ENCODE measurements at places on chromosomes 7 and 10. TPM values are rescaled to one million over a fixed set of nuclear protein-coding genes. Genes with fewer than 3 reads are reported as not detected.

Gene C10orf90
- not detected for total RNA-seq

Gene GIMAP2
- total RNA-seq: 6.9 TPM

Gene LAMB1
- 56.1 TPM for total RNA-seq

Gene SORCS3
- 0.10 TPM for total RNA-seq

Gene NPFFR1
- 0.02 TPM for total RNA-seq

Gene RAPGEF5
- total RNA-seq: 11.4 TPM

- no peak for DNase-seq
Observed at GRCh38 chr7:9776900-9777299, 1196.8 kb upstream of the PHF14 start.

DNA sequence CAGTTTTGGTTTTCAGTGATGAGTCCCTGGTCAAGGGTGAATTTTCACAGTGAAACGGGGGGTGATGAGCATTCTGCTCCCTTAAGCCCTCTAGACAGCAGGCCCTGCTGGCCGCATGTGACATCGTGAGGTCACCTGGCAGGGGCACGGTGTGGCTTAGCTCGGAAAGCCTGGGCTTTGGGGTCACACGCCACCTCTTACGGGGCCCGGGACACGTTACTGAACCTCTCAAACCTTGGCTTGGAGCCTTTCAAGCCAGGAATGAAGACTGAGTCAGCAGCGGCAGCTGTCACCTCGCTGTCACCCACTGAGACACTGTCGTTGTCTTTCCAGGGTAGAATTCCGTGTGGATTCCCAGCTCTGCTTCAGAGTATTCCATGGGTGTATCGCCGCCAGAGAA lies 4.1 kb downstream of the GET4 start:
- DNase-seq: peak; percentile 48

DNA sequence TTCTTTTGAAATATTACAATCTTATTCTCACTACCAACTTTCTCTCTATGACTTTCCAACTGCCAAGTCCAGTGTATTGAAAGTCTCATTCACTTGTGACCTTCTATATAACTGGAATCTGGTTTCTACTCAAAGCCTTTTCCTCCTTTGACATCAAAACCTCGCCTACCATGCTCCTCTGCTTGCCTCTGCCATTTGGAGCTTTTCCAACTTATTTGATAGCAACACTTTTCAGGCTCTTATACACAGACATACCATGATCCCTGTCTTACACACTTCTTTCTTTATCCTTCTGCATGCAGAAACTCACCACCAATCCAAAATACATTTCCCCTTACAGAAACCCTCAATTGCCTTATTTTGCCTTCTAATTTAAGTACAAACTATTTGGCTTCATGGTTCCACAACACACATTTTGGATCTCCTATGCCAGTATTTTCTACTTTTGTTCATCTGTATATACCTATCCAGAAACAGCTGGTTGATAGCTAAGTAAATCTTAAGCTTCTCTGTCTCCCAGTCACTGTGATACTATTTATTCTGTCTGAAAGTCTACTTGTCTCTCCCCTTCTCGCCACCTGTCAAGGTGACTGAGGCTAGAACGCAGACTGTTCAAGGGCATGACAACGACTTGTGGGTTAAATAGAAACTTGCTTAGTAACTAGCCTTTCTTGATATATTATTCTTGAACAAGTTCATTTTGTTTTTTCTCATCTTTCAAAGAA lies 22.4 kb downstream of the GNG11 start:
- DNase-seq: no peak

DNA sequence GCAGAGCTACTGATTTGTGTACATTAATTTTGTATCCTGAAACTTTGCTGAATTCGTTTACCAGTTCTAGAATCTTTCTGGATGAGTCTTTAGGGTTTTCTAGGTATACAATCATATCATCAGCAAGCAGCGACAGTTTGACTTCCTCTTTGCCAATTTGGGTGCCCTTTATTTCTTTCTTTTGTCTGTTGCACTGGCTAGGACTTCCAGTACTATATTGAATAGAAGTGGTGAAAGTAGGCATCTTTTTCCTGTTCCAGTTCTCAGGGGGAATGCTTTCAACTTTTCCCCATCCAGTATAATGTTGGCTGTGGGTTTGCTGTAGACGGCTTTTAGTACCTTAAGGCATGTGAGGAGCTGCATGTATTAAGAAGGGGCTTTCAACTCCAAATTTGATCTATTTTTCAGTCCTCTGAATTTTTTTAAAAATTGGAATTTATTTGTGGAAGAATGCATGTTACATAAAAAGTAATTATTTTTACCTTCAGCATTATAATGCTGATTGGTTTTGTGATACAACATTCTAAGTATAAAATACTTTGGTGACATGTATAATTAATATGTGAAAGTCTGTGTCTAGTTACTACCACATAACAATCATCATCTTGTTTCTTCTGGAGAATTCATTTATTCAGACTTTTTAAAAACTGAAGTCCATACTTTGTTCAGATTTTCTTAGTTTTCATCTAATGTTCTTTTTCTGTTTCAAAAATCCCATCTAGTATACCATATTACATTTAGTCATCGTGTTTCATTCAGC lies 49.6 kb downstream of the CPED1 start:
- no peak for DNase-seq

GRCh38 chr10:128877936-128878335 lies 589.1 kb upstream of the MGMT start:
- no peak for DNase-seq

- no peak for DNase-seq
Observed at GRCh38 chr10:25339966-25340365, 165.2 kb downstream of the GPR158 start.

GRCh38 chr10:119131512-119132240 lies 27.8 kb downstream of the DENND10 start:
- no peak for DNase-seq

GRCh38 chr7:2663121-2663886 lies 24.7 kb upstream of the AMZ1 start:
- peak; percentile 75 for DNase-seq

DNA sequence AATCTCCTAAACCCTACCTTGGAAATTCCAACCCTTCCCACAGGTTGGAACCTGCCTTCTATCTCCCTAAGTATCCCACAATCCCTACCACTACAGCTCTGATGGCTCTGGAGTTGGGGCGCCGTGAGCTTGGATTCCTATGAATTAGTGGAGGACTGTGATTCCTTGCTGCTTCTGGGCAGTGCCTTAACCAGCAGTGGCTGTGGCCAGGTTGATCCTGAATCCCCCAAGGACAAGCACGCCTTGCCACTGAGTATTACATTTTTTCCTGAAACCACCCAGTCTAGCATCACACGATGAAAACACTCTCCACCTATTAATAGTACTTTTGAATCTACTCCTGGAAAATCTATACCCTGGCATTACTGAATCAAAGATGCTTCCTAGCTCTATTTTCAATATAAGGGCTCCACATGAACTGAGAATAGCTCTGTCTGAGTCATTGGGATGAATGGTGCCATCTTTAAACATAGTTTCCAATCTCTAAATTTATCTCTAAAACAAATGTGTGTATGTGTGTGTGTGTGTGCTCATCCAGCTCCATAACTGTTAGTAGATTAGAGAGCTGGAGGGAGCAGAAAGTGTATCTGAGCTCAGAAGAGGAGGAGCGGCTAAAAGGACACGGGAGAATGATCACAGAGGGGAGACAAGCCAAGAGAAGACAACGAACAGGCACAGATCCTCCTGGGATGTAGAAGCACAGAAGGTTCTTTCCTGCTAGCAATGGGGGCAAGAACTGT lies 11.9 kb upstream of the INPP5F start:
- no peak for DNase-seq

- no peak for DNase-seq
Observed at GRCh38 chr7:150503581-150503980, 11.1 kb upstream of the GIMAP7 start.

- no peak for DNase-seq
Observed at GRCh38 chr10:22268503-22268902, 47.7 kb upstream of the COMMD3 start.

DNA sequence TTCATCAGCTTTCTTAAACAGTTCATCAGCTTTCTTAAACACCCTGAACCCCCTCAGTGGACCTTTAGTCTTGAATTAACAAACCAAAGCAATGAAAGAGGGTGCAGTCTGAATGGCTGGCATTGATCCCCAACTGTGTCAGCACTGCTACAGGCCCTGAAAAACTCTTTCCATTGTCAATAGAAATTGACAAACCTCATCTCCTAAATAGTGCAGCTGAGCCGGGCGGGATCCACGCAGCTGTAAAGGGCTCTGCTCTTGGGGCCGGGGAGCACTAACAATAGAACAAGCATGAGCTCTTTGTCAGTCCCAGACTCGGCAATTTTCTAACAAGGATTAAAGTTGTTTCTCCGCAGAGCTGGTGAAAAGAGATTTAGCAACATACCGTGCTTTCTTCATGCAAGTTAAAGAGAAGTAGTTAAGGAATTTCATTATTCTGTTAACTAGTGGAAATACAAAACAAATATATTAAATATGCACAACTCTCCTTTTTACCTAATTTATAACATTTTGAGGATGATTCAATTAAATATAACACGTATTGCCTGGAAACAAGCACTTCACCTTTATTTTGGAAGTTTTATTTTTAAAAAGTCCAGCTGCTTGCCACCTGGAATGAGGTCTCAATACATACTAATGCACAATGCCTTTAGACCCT lies 24.7 kb upstream of the FEZF1 start:
- DNase-seq: no peak

DNA sequence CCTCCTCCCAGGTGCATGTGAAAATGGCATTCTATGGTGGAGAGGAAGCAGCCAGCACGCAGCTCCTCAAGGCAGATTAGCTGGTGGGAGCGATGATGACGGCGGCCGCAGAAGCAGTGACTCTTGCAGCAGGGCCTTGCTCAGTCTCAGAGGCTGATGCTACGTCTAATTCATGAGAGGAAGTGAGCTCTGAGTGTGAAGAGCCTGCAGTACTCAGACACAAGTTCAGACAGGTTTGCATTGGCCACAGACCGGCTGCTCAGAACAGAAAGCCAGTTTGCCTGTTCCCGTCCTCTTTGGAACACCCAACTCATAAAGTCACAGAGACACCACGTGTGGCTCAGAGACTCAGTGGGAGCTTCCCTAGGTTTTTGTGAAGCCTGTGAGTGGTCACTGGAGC lies 136.5 kb downstream of the ADARB2 start:
- DNase-seq: no peak

DNA sequence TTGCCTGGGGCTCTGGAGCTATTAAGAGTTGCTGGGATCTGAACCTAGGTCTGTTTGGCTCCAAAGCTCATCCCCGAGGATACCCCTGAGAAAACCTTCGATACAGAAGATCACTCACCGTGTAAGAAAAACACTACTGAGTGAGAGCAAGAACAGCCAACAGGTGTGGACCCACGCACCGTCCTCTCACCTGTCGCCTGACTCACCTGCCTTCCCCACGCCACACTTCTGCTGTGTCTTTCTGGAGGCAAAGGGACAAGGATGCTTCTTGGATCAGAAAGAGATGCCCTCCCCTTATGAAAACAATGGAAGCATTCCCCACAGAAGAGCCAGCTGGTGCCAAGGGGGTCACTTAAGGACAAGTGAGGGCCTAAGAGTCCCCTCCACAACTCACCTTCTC lies 46.7 kb downstream of the COL13A1 start:
- no peak for DNase-seq

DNA sequence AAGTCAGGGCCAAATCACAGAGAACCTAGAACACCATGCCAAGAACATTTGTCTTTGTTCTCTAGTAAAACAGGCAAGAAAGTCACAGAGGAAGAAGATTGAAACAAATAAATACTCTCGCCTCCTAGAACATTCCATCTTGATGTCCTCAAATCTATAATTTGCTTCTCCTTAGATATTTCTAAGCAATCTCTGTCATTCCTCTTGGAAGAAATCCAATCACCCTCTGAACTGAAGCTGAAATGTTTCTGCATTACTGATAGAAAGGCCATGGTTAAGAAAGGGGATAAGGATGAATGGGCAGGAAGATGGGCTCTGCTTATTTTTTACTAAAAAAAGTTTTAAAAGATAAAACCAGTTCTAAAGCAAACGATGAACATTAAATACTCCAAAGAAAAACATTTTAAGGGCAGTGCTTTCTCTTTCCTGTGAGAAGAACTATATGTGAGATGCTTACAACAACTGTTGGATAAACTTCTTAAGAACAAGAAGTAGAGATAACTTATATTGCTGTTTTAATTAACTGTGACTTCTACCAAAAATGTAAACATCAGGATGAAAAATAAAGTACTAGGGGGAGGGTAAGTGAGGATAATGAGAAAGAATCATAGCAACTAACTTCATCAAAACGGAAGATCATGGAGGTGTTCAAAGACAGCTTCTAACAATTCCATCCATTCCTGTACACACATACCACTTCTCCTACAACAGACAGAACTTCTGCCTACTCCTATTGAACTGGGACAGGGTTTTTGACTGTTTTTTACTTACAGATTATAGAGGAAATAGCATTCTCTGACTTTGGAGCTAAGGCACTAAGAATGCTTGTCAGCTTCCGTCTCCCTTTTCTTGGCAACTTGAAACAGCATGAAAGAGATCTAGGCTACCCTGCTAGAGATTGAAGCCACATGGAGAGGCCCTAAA lies 153.0 kb upstream of the LRRTM3 start:
- no peak for DNase-seq

DNA sequence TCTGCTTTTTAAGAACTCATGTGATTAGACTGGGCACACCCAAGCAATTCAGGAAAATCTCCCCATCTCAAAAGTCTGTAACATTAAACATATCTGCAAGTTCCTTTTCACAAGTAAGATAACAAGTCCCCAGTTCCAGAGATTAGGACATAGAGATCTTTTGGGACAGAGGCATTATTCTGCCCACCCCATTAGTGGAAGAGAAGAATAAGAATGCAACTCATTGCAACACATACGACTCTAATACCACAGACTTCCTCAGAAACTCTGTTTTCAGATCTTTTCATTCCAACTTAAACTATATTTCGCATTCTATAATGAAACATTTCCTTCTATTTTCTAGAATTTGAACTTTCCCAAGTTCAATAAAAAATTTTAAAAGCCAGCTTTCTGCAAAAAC lies 137.7 kb downstream of the SEMA3C start:
- DNase-seq: no peak

- peak; percentile 80 for DNase-seq
Observed at GRCh38 chr7:74272305-74273038, 16.7 kb upstream of the CLIP2 start.
